ENCODE measurements at places on chromosomes 16 and 17. TPM values are rescaled to one million over a fixed set of nuclear protein-coding genes. Genes with fewer than 3 reads are reported as not detected.

Gene ABCA8
- total RNA-seq, result 113 TPM

DNA sequence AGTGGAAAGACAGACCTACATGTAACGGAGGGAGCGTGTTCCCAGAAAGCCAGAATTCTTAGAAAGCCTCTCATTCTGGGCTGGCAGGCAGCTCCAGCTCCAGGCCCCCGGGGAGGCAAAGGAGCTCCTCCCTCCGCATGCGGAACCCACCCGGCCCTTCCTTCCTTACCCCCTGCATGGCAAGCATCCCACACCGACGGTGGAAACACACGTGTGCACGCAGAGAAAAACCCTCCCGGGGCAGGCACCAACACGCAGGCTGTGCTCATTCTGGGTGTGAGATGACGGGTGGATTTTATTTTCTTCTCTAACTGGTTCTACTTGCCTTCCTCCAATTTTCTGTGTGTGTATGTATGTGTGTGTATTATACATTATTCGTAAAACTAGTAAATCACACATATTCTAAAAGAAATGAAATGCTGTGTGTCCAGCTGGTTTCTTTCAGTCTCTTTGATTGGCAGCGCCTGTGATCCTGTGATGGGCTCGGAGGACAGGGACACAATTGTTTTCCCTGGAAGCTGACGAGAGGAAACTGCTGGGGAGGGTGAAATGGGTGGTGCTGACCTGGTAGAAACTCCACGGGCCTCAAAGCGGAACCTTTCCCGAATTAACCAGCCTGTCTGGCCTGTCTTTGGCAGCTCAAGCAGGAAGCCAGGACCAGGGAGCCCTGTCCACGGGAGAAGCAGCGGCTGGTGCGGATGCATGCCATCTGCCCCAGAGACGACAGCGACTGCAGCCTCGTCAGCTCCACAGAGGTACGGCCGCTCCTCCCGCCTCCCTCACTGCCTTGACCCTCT lies 22.2 kb downstream of the CARD14 start:
- ATAC-seq, result peak; percentile 19

DNA sequence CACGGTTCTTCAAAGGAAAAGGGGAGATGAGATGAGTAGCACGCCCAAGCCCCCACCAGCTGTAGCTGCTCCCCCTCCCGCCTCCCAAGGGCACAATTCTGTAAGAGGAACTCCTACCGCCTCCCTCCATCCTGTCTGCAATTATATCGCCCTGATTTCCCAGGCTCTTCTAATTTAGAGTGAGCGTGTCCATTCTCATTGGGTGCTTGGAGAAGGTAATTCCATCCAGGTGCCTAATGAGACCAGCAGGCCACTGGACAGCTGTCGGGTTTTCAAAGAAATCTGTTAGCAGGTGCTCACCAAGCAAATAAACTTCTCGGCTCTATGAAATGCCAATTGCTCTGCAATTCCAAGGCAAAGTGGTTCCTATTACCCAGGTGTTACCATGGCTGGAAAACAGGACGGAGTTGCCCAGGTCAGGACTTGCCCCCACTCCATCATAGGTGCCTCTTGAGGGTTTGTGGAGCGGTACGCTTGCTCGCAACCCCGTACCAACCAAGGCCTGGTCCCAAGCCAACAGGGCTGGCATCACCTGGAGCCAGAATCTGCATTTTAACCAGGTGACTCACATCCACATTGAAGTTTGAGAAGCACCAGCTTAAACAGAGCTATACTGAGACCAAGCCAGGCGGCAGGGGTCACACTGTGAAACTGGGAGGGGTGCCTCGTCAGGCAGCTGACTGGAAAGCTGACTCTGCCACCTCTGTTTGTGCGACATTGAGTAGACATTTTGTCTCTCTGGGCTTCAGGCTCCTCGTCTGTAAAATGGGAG lies 16.5 kb upstream of the MEAK7 start:
- ATAC-seq, result no peak

Gene MLLT6
- 55.6 TPM for total RNA-seq

- no peak for ATAC-seq
Measured at GRCh38 chr17:40351359-40352236, 12.9 kb downstream of the GJD3 start.

DNA sequence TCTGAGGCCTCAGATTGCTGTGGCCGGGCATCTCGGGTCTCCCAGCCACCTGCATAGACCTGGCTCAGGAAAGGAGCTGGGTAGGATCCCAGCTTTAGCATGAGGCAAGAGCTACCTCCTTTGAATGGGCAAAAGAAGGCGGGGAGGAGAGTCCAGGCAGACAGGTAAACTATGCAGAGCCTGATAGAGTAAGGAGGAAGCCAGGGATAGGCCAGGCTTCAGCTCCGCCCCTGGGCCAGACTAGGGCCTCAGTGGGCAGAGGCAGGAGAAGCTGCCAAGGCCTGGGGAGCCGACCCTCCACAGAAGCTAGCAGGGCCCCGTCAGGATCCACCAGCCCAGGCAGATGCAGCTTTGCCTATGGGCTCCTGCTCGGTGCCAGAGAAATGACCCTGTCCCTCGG lies 22.6 kb upstream of the UBE2G1 start:
- ATAC-seq, result no peak

DNA sequence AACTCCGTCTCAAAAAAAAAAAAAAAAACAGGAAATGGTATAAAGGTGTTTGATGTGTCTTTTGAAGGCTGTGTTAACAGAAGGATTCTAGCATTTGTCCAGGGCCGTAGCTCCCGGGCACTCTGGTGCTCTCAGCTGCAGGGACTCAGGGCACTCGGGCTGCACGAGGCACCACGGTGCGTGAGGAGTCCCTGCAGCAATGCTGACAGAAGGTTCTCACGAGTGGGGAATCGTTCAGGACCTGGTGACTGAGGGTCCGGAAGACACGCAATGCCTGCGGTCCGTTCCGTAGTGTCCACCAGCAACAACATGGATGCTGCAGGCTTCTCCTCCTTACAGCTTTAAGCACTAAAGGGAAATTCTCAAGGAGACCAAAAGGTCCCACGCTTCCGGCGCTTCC lies 12.6 kb upstream of the FAAP100 start:
- ATAC-seq, result no peak

Measured in gastroesophageal sphincter (tissue), 4 donors.